ENCODE measurements at places on chromosomes 7 and 10.

GRCh38 chr10:74175510-74176379 is 24.7 kb downstream of the ADK start:
- no peak for DNase-seq

DNA sequence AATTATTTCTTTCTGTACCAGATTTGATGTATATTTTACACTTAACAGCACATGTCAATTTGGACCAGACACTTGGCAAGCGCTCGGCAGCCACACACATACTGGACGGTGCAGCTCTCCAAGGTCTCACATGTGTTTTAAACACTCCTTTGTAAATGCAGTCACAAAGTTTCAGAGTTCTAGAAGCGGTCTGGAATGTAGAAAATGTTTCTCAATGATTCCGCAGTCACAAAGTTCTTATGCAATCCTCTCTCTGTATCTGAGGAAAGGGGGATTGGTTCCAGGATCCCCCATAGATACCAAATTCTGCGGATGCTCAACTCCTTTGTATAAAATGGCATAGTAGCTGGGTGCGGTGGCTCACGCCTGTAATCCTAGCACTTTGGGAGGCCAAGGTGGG is 253.0 kb upstream of the GRB10 start:
- DNase-seq = peak; percentile 23

- DNase-seq = no peak
Measured at GRCh38 chr10:124734311-124735166, 9.6 kb downstream of the FAM53B start.

- no peak for DNase-seq
Measured at GRCh38 chr7:151493083-151493482, 26.6 kb downstream of the RHEB start.

DNA sequence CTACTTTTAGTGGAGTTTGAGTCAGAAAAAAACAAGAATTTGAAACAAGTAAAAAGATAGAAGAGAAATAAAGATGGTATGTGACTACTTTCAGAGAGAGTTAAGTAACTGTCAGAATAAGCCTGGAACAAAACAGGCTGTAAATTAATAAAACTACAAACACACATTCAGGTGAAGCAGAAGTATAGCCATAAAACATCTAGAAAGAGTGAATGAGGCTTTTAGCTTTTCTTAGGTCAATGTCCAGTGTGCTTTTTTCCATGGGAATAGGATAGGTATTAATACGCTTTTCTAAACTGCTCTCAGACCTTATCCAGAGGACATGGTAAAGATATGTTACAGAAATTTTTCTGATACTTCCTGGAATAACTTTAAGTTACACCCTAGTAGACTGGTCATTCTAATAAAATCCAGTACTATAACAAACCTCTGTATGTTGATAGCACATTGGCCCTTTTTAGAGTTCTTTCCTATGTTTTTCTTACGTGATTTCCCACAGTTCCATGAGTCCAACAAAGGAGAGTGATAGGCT is 23.3 kb downstream of the TMEM106B start:
- DNase-seq = no peak

GRCh38 chr10:77403761-77404160 is 233.8 kb downstream of the KCNMA1 start:
- DNase-seq = no peak

DNA sequence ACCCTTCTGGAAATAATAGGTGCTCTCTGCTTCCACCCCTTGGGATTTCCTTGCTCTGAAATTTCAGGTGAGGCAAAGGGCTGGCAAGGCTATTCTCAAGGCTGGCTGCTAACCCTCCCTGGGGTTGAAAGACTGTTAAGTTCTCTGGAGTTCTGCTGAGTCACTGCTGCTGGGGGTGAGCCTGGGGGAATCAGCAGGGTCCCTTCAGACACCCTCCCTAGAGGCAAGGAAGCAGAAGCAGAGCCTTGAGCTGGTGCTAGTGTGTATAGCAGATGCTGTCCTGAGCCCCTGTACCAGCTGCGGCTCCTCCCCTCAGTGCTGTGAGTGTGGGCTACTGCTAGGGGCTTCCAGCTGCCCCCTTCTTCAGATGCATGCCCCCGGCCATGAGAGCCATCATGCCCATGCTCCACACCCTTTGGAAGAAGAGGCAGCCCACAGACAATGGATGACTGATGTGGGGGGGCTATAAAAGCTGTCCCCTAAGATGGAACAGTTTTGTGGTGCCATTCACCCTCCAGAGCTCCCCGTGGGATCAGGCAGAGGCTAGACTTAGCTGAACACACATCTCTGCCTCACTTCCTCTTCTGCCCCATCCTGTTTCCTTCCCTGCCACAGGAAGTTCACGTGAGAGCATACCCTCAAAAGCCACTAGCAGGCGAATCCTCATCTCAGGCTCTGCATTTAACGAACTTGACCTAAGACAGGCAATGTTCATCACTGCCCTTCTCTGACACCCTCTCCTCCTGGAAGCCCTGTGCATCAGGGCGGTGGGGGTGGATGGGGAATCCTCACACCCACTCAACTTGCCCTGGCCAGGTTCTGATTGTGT is 91.8 kb downstream of the SH3PXD2A start:
- peak; percentile 25 for DNase-seq

DNA sequence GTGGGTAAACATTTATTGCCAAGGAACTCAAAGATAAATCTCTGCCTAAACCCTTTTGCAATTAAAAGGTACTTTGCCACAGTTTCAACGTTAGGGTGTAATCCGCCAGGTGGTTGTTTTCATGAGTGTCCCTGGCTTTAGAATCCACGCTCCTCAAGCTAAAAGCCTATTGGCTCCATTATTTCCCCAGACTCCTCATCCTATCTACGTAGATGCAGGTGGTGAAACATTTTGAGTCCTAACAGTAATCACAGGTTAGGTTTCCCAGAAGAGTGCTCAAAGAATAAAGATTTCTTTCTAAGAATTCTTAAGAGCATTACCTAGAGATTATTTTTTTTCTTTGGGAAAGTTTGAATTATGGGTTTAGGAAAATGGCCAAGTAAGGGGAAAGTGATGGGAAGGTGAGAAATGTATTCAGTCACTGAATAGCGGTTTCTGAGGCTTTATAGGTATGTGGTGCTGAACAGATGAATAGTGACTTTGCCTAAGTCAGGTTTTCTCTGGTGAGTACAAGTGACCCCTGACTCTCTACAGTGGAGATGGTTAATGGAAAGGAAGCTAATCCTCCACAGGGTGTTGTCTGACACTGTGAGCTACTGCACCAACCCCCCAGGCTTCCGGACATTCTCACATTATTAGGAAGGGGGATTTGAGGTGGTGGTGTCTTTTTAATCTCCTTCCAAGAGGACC is 60.2 kb downstream of the NRP1 start:
- no peak for DNase-seq

DNA sequence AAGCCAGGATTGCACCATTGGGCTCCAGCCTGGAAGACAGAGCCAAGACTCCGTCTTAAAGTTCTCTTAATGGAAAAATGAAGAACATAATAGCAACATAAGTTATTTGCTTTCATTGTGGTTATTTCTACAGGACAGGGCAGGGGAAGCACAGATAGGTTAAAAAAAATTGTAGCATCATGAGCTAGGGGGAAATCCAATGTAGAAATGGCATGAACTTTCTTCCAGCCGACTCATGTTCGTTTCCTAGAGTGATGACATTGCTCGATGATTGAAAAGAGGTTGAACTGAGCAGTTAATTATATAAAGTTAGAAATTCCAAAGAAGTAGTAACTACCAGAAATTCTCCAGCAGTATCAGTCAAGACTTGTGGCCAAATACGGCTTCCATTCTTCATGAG is 64.9 kb downstream of the DAGLB start:
- no peak for DNase-seq

DNA sequence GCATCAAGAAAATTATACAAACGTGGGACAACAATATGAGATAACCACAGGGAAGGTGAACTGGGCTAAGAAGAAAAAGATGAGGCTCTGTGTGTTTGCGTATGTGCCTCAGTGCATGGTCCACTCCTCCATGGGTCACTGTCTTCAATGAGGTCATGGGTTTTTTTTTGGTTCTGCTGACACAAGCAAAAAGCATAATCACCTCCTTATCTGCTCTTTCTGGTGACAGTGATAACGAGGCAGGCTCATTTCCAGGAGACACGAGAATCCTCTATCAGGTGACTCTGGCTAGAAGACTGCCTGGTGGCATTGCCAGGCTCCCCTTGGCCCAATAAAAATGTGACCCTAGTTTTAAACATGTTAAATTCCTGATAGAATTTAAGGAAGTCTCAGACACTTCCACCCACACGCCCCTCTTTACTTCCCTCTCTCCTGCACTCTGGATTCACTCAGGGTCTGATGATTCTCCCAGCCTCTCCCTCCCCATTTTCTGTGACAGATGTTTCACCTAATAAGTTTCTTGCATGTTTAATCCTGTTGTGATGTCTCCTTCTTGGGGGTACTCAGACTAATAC is 35.3 kb upstream of the CDCA7L start:
- no peak for DNase-seq

GRCh38 chr7:95225301-95225700 is 99.0 kb downstream of the PON1 start:
- DNase-seq = no peak

DNA sequence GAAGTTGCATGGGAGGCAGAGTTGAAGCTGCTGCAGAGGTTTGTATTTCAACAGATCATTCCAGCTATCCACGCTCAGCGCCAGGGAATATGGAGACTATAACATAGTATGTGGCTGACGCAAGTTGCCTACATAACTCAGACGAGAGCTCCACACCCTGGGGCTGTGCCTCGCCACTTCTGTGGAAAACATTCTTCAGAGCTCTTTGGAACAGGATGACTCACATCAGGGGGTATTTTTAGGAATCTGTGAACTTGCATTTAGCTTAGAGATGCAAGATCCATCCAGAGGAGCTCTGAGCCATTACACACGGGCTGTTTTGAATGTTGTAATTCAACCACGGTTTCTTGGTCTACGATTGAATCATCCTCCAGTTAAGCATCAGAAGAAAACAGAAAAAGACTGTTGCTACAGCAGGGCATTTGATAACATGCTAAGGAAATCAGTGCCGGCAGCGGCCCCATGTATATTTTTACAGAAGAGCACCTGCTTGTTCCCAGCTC is 481.5 kb upstream of the AKR1E2 start:
- peak; percentile 99 for DNase-seq

- no peak for DNase-seq
Measured at GRCh38 chr7:25318047-25318446, 89.8 kb upstream of the NPVF start.

- DNase-seq = no peak
Measured at GRCh38 chr10:93123766-93124165, 50.1 kb downstream of the CYP26A1 start.

DNA sequence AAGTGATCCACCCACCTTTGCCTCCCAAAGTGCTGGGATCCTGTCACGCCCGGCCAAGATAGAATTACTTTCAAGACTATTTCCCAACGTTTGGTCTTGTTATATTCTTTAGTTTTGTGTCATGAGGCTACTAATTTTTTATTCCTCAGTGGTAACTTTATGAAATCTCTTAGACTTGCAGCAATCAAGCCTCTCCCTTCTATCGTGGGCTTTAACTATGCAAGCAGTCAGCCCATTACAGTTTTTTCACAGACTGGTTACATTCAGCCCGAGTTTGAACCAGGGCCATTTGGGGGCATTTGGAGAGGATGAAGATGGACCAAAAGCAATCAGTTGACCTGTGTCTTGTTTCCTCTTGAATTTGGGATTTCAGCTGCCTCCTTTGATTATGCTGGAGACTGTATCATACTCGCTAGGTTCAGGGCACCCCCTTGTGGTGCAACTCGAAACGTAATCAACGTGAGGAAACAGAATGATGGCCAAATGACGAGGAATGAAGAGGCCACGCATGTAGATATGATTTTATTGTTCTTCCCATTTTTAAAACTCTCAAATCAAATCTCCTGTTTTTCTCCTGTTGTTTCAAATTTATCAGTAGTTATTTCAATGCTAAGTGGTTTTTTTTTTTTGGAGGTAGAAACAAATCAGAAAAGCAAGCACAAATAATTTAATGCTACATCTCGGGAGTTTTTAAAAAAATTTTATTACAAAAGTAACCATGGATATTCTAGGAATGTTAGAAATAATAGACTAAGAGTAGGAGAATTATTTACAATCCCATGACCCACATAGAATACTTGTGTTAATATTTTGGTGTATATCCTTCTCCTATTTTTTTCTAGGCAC is 151.6 kb downstream of the KIAA1217 start:
- peak; percentile 85 for DNase-seq

- no peak for DNase-seq
Measured at GRCh38 chr10:123068087-123068853, 59.5 kb downstream of the ACADSB start.

DNA sequence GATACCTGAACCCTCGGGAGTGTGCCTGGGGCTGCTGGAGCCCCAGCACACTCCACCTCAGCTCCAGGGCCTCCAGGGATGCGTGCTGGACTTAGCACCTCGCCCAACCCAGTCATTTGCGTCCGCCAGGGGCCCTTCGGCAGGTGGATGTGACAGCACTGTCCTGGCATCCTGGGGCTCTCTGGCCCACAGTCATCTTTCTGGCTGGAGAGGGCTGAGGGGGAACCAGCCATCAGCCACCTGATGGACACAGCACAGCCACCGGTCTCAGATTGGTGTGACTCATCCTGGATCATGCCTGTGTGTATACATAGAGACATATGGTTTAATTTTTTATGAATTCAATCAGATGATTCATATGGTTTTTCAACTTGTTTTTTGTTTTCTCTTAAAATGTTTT is 11.1 kb downstream of the ZNF775 start:
- DNase-seq = peak; percentile 12

- DNase-seq = peak; percentile 21
Measured at GRCh38 chr7:131502810-131503508, 53.5 kb downstream of the PODXL start.

- no peak for DNase-seq
Measured at GRCh38 chr7:91814189-91814588, 66.3 kb downstream of the MTERF1 start.

DNA sequence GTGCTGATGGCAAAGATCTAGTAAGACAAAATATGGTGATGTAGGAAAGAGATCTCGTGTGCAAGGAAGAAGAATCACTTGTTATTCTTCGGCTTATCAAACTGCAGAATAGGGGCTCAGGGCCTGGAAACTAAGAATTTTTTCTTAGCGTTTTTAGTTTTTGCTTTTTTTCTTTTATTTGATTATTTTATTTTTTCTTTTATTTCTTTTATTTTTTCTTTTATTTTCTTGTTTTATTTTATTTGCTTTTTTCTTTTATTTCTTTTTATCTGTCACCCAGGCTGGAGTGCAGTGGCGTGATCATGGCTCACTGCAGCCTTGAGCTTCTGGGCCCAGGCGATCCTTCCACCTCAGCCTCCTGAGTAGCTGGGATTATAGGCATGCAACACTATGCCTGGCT is 70.0 kb downstream of the ATRNL1 start:
- no peak for DNase-seq

DNA sequence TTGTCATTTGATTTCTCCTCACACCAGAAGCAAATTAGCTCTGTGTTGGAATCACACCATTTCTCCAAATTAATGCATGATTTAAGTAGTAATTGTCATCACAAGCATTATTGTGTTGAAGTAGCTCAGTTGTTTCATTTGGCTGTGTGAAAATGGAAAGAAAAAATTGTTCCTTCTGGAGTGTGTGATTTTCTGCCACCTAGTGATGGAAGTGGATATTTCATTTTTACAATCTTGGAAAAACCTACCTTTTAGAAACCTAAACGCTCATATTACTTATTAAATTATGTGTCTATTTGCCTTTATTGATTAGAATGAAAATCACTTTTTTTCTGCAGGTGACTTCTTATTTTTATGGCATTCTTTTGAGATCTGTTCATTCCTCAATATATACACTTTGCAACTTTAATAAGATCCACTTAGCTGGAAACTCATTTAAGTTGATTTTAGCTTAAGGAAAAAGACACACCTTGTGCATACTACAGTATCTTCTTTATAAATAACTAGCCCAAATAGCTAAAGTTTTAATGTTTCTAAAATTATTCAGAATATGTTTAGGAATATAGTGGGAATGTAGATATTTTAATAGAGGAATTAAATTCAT is 50.0 kb downstream of the SRI start:
- peak; percentile 60 for DNase-seq

GRCh38 chr7:119413314-119413805 is 859.6 kb upstream of the KCND2 start:
- DNase-seq = no peak

All from adipocyte (in vitro differentiated cells).